Stimulated activated CD8-positive, alpha-beta memory T cell treated with anti-CD3 and anti-CD28 coated beads, Interleukin-7, amount 100 ng/mL, for 4 hours (primary cell): ENCODE measurements at places on chromosomes 7 and 10.

DNA sequence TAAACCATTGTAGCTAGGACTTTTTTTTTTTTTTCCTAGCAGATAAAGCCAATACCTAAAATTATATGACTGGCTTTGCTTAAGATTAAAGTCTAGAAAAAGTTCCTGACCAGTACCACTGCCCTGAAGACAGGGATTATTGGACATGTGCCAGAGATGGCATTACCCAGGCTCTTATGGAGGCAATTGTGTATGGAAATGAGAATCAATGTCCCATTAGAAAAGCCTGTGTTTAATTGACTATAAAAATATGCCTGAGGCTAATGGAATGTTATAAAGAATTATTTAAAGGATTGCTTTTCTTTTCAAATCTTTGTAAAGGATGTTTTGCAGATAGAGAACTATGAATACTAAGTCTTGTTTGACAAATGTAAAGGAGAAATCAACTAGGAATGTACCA, 196.7 kb downstream of the ANK3 start:
- DNase-seq: no peak

DNA sequence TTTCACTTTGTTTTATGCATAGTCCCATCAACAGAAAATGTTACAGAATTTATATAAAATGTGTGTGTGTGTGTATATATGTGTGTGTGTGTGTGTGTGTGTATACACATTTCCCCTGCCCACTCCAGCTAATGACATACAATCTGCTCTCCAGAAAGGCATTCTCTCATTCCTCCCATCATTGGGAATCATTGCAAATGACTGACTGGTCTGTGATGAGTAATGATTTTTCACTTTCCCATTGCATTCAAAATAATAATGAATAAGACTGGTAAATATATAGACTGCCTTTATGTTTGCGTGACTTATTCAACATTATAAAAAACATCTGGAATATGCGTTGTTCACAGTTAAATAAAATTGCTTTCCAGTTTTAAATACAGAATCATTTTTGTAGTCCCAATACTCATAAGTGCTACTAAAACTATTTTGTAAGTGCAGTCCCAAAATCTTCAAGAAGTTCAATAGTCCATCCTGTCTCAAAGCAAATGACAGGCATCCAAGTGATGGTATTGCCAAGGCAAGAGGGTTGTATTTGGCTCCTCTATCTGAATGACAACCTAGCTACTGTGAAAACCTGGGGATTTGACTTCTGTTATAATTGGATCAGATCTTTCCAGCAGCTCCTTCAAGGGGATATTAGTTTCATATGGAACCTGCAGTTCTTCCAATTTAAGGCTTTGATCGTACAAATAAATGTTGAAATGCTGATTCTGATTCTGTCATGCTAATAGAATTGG, 150.9 kb downstream of the POLR1F start:
- DNase-seq: no peak

DNA sequence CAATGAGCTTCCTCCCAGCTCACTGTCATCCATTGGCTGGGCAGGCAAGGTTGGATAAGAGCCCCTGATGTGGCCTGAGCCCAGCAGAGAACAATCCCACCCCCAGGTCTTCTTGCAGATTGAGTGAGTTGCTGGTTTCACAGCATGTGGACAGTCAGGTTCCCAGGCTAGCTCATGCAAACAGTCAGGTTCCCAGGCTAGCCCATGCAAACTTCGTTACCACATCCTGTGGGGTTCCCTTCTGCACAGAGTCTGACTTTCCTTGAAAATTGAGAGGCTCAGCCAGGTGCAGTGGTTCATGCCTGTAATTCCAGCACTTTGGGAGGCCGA, 67.1 kb downstream of the TMEM130 start:
- DNase-seq: no peak

DNA sequence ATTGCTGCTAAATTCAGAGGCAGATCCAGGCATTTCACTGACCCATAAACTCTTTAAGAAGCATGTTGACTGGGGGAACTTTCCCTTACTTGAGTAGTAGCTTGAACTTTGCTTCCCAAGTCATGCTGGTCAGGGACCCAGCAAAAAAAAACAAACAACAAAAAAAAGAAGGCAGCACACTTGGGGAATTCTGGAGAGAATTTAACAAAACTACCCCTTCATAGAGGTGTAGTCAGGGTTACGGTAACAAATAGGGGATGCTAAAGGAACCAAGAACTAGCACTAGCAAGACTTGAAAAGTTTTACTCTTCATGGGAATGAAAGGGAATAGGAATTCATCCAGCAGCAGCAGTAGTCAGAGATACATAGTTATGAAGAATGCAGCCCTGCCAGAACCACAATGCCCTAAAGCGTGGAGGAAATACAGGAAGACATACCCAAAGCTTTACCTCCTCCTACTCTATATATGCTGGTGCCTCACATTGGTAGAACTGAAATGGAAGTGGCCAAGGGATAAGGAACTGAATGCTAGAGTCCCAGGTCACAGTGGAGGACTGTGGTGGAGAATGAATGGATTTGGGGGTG, 67.3 kb downstream of the PHYHIPL start:
- DNase-seq: no peak

- DNase-seq: no peak
Measured at GRCh38 chr7:36667007-36667745, 57.1 kb downstream of the AOAH start.

DNA sequence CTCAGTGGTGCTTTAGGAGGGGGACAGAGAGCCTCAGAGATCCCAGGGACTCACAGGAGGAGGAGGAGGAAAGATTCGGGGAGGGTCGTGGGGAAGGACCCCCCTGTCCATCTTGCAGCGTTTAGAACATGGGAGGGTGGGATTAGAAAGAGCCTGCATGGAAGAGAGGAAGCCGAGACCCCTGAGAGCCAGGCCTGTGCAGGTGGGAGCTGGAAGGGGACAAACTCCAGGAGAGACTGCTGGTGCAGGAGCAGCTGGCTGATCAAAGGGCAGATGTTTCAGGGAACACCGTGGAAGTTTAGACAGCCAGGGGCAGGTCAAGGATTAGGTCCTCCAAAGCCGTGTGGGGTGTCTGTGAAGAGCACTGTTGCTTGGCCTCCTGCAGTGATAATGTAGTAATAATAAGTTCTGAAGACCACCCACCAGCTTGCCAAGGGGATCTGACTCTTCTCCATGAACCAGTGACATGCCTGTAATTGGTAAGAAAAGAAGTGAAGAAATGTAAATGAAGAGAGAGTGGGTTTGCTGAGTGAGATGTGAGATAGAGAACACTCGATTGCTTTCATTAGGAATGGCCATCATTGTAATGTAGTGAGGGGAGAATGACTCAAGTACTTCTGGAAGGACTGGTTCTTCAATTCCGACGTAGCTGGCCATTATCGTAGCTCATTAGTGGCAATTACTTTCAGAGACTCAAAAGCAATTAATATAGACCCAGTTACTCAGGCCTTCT, 425.6 kb downstream of the PAXIP1 start:
- DNase-seq: no peak

DNA sequence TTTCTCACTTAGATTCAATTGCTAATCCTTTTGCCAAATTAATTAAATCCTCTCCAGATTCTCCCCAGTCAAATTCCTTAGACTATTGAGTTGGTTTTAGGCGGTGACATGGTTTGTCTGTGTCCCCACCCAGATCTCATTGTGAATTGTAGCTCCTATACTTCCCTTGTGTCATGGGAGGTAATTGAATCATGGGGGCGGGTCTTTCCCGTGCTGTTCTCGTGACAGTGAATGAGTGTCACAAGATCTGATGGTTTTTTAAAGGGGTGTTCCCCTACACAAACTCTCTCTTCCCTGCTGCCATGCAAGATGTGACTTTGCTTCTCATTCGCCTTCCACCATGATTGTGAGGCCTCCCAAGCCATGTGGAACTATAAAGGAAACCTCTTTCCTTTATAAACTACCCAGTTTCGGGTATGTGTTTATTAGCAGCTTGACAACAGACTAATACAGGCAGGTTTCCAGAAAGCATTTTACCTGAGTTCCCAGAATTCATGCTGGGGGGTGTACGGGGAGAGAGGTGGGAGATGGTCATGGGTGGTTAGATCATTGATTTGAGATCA, 44.7 kb upstream of the GARS1 start:
- DNase-seq: no peak

GRCh38 chr10:33521062-33521461, 186.6 kb upstream of the NRP1 start:
- DNase-seq: no peak

DNA sequence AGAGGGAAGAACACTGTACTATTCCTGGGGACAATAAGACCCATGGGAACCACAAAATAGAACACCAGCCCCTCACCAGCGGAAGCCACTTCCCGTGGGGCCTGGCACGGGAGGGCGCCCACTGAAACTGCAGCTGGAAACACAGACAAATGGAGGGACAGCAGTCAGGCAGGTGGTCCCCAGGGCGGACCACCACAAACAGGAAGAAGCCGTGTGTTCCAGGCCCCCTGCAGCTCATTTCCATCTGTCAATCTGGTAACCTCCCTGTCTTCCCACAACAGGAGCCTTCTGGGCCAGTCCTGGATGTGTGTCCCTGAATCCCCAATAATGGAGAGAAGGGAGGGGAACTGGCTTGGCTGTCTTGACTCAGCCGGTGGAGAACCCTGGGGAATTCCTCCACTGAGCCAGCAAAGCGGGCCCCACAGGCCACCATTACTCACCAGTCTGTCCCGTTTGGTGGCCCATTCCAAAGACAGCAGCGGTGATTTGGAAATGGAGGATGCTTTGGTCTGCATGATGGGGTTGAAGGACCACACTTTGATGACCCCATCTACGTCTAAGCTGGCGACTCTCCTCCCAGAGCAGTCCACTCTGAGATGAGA, 16.7 kb downstream of the WDR91 start:
- DNase-seq: no peak

DNA sequence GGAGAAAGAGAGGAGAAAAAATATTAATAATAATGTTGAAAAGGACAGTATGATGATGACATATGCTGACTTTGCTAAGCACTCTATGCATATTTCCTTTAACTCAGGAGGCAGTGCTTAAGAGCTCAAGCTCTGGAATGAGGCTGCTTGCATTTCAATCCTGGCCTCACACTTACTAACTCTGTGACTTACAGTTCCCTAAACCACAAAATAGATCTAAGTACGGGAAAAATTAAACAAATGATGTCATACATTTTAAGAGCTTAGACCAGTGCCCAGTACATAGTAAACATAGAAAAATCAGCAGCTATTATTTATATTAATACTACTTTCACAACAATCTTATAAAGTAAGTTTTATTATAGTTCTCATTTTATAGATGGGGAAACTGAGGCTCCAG, 61.3 kb downstream of the GFRA1 start:
- no peak for DNase-seq
